M059J (cell line): ENCODE measurements at places on chromosomes 11 and 22. TPM values are rescaled to one million over a fixed set of nuclear protein-coding genes. Genes with fewer than 3 reads are reported as not detected.

The MN1 gene
- 1.2 and 2.8 TPM in 2 replicates for total RNA-seq

The CD151 gene
- 588 and 642 TPM in 2 replicates for total RNA-seq

GRCh38 chr22:20181194-20181883 lies 30.5 kb upstream of the CCDC188 start:
- no peak for DNase-seq

DNA sequence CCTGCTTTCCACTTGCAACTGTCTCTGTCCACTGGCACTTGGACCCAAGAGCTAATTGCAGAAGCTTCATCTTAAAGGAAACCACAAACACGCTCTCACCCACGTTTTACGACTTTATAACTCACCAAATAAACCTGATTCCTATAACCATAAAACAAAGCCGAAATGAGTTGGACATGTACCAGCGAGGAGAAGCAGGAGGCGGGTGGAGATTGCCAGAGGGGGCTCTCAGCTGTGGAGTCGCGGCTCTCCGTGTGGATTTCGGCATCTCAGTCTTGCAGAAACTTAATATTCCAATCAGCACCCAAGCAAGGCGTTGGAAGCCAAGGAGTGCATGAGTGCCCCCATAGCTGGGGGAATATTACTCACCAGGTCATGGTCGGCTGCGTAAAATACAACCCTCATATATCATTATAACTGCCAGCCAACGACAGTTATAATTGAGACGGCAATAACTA lies 483.6 kb downstream of the MN1 start:
- DNase-seq, result peak; percentile 89

- DNase-seq, result peak; percentile 95
These were observed 384.4 kb upstream of the DDI1 start for GRCh38 chr11:103652013-103652412.

DNA sequence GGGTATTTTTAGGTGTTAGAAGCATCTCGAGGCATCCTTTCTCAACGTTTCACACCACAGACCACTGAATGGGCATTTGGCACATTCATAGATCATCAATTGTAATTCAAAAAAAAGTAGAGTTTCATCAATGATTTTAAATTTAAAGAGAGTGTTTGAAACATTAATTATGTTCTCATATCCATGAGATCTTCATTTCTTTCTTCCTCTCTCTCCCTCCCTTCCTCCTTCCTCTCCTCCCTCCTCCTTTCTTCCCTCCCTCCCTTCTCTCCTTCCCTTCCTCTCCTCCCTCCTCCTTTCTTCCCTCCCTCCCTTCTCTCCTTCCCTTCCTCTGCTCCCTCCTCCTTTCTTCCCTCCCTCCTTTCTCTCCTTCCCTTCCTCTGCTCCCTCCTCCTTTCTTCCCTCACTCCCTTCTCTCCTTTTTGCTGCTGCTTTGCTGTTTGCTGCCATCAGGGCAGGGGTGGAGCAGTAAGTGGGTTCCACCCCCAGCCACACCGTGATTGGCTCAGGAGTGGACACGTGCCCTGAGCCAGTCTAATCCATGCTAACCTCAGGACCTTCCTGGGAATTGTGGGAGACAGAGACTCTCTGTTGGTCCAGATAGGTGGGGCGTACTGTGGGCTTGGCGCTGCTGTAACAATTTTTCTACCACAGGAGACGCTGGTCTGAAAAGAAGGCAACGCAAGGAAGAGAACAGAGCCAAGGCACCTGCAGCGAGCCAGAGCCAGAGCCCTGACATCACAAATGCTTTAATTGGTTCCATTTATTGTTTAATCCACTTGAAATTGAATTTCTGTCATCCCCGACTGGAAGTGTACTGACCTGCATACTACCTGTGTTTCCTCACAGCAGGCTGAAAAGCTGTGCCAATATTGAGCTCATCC lies 33.7 kb upstream of the APOBEC3A start:
- peak; percentile 83 for DNase-seq

DNA sequence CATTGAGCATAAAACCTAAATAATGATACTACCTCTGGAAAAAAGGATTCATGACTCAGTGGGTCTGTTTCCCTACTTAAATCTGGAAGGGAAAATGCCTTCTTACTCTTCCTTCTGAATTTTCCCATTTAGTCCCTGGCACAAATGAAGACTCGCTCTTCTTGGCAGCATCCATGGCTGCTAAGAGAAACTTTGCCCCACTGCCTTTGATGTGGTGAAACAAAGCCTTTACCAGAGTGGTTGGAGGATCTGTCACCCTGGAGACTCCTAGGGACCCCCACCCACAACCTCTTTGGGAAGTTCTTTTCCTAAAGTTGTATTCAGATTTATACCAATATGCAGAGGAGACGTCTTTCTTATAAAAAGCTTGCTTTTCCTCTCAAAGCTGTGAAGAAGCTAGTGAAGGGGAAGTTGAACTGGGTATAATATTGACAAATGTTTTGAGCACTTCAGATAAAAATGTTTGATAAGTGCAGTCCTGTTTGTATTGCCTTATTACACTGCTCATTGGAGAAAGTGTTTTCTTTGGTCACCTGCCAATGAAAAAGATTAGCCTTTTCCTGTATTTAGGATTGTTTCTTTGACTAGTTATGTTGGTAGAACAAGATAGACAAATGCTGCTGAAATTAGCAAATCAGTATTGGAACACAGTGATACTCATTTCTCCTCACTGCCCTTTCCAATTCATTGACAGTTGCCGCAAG lies 77.3 kb downstream of the ARFGAP2 start:
- peak; percentile 31 for DNase-seq

DNA sequence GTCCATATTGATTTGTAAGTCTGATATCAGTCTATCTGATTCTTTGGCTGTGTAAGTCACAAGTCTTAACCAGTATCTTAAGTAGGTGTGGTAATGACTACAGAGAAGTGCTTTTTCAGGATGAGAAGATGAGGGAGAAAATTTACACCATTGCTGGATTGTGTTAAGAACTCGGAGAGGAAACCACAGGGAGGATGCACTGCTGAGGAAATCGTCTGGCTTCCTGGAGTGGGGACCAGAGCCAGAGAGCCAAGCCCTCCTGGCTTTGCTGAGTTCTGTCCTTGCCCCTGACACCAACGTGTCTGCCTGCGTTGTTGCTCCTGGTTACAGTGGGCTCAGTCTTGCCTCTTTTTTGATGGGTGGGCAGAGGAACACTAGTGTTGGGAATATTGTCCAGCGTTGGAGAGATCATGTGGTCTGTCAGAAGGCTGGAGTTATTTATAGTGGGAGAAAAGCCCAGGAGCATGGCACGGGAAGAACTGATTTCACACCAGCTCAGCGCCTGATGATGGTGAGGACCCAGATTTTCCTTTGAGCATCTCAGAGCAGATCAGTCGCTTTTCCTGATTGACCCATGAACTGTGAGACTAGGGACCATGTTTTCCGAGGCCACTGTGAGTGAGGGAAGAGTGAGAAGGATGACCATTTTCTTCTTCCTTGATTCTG lies 29.6 kb downstream of the MARK2 start:
- DNase-seq, result no peak

GRCh38 chr11:27861706-27862430 lies 161.6 kb upstream of the BDNF start:
- peak; percentile 92 for DNase-seq

DNA sequence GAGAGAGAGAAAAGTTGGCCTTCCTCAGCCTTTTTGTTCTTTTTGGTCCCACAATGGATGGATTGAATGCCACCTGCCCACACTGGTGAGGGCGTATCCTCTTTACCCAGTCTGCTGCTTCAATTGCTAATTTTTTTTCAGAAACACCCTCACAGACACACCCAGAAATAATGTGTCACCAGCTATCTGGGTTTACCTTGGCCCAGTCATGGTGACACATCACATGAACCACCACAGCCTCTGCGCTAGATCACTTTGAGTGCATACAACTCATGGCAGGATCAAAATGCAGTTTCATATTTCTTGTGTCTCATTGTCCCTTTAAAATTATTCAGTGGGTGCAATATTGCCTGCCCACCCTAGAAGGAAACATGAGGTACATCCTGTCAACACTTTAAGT lies 63.3 kb downstream of the ADAMTS15 start:
- DNase-seq, result peak; percentile 58

The KRTAP5-10 gene
- total RNA-seq, result not detected in 2 replicates

- no peak for DNase-seq
These were observed 30.8 kb upstream of the GDPD4 start for GRCh38 chr11:77332259-77332658.

The APOA4 gene
- total RNA-seq, result not detected in 2 replicates

- DNase-seq, result no peak
These were observed 92.7 kb downstream of the FDX1 start for GRCh38 chr11:110522471-110522870.

The GLYATL2 gene
- total RNA-seq, result 6.3 and 14.5 TPM in 2 replicates

DNA sequence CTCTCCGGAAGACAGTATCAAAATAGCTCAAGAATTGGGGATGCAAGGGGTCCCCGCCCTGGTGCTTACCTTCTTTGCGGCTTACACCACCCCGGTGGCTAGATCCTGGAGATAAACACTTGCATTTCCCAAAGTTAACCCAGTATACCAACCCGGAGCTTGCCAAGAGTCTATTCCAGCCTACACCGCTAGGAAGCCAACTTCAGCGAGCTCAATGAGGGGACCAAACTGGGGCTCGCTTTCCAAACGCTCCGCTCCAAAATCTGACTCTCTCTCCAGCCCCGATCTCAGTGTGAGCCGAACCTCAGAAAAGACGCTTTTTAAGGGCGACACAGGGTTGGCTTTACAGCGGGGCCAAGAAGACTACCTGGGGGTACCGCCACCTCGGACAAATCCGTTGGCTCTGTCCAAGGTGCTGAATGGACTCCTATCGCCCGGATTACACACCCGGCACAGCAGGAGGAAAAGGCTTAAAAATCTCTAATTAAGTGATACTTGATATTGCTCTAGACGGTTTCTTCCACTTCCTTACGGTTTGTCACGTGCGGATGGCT lies 20.1 kb upstream of the BDNF start:
- peak; percentile 74 for DNase-seq

The ANKRD49 gene
- total RNA-seq, result 11.4 and 20.2 TPM in 2 replicates

GRCh38 chr22:43851979-43852307 lies 10.4 kb downstream of the SULT4A1 start:
- DNase-seq, result no peak

DNA sequence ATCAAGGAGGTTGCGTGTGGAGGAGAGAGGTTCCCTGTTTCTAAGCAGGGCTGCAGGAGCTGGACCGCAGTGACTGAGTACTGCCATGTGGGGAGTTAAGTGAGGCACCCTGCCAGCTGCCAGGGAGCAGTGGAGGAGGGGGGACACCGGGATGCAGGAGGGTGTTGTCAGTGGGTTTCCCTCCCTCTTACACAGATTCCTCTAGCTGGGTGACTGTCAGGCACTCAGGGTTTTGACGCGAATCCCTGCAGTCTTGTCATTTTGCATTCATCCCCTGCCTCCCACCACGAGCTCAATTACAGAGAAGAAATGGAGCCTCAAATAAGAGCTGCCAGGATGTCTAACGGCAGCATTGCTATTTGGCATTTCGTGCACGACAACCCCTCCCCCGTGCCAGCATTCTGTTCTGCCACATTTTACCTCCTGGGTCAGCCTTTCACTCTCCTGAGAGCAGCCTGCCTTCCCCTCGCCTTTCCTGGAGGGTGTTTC lies 119.8 kb upstream of the SORL1-AS1 start:
- no peak for DNase-seq

GRCh38 chr22:27601195-27601594 lies 200.4 kb downstream of the MN1 start:
- no peak for DNase-seq

DNA sequence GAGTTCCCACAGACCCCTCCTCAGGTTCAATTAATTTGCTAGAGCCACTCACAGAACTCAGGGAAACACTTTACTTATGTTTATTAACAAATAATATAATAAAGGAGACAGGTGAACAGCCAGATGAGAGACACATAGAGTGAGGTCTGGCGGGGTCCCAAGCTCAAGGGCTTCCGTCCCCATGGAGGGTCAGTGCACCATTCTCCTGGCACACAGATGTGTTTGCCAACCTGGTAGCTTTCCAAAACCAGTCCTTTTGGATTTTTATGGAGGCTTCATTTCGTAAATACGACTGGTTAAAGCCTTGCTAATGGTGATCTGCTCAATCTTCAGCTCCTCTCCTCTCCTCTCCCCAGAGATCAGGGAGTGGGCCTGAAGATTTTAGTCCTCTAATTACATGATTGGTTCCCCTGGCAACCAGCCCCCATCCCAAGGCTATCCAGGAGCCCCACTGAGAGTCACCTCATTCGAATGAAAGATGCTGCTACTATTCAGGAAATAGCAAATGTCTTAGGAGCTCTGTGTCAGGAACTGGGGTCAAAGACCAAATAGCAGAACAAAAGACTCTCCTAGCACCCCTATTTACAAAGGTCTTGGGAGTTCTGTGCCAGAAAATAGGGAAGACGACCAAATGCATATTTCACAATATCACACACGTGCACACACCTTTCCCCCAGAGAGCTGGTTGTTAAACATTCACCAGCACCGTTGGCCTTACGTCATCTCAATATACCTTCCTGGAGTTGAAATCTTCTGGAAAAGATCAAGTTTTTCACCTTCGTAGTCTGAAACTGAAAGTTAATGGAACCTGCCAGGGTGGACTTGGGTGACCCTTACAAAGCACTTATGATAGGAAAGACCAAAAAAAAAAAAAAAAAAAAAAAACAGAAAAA lies 23.8 kb upstream of the CAPRIN1 start:
- no peak for DNase-seq

DNA sequence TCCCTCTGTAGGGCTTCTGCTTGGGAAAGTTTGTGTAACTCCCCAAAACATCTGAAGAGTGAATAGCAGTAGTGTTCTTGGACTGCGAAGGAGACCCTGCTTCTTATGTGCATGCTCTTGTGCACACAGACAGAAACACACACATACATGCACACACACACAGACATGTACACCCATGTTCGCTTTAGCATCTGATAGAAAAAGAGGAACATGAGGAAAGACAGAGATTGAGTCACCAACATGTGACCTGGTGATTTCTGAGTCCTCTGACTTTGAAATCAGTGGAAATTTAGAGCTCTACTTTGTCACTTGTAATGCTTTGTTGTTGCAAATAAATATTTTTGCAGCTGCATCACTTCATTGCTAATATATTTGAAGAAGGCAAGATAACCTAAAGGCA lies 23.8 kb downstream of the CD44 start:
- peak; percentile 64 for DNase-seq

GRCh38 chr22:19554834-19555404 lies 30.7 kb upstream of the CLDN5 start:
- peak; percentile 88 for DNase-seq

- DNase-seq, result no peak
These were observed 2.6 kb downstream of the LMO2 start for GRCh38 chr11:33889296-33889695.

- DNase-seq, result no peak
These were observed 15.2 kb upstream of the LDHA start for GRCh38 chr11:18379201-18379600.

DNA sequence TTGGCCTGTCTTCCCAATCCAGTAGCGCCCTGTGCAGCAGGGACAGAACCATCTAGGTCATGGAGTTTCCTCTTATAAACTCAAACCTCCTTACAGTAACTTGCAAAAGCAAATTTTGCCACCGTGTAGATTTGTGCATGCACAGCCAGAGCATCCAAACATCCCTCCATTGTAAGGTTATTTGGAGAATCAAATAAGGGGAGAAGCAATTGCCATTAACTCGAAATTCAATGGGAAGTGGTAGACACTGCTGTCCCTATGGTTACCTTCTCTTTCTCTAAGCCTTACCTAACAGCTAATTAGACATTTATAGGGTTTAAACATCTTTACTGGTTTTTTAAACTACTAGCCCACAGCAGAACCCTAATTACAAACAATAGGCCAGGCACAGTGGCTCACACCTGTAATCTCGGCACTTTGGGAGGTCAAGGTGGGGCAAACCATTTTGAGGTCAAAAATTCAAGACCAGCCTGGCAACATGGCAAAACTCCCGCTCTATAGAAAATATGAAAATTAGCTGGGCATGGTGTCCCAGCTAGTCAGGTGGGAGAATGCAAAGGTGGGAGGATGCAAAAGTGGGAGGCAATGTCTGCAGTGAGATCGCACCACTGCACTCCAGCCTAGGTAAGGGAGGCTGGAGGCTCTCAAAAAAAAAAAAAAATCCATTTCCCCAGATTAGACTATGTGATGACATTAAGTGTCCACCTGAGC lies 6.6 kb downstream of the HSPA8 start:
- peak; percentile 34 for DNase-seq
